ENCODE measurements at places on chromosomes 3 and 15.
A peak's percentile ranks its signal among the peaks of the same experiment; 100 is the strongest.

DNA sequence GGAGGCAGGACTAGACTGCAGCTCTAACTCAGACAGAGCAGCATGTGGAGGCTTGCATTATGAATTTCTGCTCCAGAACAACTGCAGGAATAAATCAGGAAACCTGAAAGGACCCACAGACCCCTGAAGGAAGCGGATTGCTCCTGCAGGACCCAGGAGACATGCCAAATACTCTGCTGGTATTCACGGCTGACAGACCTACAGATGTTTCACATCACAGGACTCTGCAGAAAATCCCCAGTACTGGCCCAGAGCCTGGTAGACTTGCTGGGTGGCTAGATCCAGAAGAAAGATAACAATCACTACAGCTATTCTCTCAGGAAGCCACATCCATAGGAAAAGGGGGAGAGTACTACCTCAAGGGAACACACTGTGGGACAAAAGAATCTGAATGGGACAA lies 942.1 kb downstream of the AGBL1 start:
- DNase-seq, result no peak

- no peak for DNase-seq
Measured at GRCh38 chr15:86505951-86506350, 426.3 kb downstream of the AGBL1 start.

DNA sequence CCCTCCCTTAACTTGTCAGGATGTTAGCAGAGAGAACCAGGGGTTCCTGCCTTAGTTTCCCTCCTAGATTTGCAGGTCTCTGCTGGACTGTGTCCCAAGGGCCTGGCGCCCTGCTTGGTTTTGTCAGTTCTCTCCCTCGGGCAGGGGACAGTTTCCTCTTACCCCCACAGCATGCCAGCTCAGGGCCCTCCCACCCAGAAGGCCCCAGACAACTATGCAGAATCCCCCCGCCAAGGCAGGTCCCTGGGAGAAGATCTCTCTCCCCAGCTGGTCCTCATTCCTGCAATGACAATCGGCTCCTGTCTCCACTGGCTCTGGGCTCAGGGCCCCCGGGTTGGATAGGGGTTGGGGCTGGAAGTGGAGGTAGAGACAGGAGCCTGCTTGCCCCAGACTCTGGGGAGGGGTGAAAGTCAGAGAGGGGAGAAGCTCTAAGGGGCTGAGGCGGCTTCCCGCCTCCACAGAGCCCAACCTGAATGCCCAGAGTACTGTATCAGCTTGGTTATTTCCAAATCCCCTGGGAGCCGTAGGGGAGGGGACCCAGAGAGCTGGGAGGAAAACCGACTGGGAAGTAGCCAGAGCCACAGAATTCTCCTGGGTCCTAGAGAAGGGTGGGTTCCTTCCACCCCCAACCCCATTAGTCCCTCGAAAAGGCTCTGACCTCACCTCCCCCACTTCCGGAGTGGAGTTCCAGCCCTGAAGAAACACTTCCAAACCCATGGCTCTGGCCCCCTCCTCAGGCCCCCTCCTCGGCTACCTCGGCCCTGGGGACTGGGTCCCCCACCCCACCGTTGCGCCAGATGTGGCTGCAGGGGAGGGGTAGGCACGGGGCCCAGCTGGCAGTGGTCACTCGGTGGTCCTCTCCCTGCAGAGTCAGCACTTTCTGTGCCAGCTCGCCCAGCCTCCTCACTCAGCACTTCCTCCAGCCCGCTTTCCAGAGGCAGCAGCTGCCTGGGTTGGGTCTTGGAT lies 3.8 kb upstream of the LOXL1 start:
- no peak for DNase-seq

DNA sequence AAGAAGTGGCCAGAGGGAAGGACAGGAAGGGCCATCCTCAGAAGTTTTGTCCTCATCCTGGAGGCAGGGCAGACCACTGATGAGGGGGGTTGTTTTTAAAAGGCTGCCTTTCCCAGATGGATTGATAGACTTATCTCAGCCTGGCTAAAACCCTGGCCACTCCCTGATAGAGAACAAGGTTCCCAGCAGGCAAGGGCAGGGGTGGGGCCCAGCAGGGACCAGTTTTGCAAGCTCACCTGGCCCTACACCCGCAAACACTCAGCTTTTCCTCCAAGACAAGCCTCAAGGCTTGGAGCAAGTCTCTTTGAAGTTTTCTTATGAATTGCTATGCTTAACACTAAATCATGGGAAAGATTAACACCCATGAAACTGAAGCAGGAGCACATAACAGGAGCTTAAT lies 9.1 kb downstream of the LIPC start:
- no peak for DNase-seq

GRCh38 chr3:102092617-102093466 lies 243.5 kb downstream of the NFKBIZ start:
- DNase-seq, result no peak

DNA sequence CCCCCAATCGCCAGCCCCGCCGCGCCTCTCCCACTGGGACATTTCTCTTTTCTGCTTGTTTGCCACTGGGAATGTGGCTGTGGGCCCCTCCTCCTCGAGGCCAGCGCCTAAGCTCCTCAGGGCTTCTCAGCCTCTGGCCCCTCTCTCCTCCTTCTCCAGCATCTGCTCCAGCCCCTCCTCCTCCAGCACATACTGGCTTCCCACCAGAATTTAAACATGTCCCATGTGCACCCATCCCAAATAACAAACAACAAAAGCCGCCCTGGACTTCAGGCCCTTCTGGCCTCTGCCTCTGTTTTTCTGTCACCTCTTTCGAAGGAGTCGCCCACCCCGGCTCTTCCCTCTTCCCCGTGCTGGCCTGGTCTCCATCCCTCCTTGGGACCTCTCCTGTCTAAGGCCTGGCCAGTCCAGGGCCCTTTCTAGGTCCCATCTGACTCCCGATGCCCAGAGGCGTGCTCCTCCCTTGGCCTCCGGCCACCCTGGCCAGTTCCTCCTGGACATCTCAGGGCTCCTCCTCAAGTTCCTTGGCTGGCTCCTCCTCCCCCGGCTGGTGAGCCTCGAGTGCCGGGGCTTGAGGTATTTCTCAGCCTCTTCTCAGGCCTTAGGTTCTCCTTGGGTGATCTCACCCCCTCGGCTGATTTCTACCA lies 94.6 kb upstream of the SLC6A6 start:
- DNase-seq, result no peak

DNA sequence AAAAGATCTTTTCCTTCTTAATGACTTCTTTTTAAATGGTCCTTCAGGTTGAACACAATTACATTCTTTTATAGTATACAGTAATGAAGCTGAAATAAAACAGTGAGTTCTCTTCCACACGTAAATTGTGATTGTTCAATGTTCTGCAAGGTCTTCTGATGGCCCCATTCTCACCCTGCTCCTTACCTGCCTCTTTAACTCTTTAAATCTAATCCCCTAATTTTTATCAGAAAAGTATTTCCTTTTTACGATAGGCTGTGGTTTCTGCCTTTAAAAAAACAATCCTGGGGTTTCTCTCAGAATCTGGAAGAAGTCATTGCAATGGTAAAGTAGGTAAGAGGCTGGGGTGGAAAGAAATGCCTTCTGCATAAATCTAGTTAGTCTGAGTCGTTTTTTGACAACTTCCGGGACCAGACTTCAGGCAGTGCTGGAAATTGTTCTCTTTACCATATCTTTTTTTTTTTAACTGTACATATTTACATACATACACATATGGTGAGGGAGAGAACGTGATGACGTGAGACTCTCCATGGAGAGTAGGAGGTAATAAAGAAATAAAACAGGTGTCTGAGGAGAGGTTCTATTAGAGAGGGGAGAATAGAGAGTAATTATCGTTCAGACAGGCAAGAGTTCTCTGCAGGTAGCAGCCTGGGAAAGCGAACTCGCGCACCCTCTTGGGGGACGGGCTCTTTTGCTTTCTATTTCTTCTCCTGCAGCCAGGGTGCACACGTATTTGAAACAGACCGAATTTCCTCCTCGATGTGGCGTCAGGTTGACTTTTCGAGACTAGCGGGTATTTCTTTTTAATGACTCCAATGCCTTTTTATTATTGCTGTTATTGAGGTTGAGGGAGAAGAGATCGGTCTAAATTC lies at the start of gene SIDT1:
TSS of gene SIDT1 (plus strand) at position 730 of the 872 bp plus-strand sequence. CDS start 467 bp downstream, outside the sequence.
- DNase-seq, result peak; percentile 78

- no peak for DNase-seq
Measured at GRCh38 chr15:34031987-34032760, 6.8 kb downstream of the AVEN start.

GRCh38 chr3:151120409-151120808 lies 34.9 kb downstream of the MED12L start:
- DNase-seq, result no peak

GRCh38 chr3:44105571-44105970 lies 136.1 kb upstream of the TOPAZ1 start:
- DNase-seq, result no peak

- DNase-seq, result peak; percentile 18
Measured at GRCh38 chr3:141409940-141410241, 41.6 kb downstream of the ZBTB38 start.

GRCh38 chr3:196440696-196441095 lies 8.5 kb upstream of the UBXN7 start:
- DNase-seq, result no peak

GRCh38 chr3:146746190-146746589 lies 141.0 kb upstream of the PLSCR5 start:
- no peak for DNase-seq

DNA sequence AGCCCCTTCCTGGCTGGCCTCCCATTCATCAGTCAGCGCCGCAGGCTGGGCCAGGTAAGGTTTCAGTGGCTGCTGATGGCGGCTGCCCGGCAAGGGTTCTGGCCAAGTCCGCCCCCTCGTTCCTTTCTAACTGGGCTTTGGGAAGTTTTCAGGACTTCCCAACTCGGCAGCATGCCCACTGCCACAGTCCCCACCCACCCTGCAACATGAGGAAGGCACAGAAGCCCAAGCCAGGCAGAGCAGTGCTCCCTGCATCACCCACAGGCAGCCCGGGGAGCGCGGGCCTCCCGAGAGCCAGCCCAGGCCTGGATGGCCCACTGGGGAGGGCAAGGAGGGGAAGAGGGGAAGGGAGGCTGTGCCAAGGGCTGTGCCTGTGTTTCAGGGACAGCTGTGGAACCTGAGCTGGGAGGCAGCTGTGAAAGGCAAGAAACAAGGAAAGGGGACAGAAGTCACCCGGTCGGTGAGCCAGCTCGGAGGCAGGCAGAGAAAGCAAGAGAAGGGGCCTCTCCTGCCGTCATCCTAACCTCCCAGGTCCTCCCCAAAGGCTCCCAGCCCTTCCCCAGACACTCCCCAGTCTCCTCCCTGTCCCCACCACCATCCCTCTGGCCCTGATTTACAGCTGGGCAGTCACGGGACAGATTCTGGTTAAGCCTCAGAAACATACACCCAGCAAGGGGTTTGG lies 73.9 kb downstream of the CPN2 start:
- DNase-seq, result no peak

DNA sequence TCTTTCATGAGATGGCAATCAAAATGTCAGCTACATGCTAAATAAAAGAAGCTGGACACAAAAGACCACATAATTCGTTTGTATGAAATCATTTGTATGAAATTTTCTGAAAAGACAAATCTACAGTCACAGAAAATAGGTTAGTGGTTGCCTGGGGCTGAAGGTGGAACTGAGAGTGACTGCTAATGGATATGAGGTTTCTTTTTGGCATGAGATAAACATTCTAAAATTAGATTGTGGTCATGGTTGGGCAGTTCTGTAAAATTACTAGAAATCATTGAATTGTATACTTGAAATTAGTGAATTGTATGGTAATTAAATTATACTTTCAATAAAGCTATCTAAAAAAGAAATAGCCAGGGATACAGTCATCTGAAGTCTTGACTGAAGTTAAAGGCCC lies 2.7 kb upstream of the DMXL2 start:
- DNase-seq, result no peak

DNA sequence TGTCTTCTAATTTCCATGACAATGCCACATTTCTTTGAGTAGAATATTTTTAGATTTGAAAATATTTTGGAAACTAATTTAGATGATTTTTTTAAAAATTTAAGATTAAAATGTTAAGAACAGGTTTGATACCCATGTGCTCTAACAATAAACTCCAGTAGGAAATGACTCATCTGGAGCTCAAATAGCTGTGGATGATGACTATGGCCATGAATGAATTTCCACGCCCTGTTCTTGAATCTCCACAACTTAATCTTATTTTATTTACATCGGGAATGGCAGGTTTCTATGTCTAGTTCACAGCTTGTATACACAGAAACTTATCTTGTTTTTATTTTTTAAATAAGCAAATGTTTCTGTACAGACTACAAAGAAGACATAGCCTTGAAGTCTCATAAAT lies 726.8 kb downstream of the NAALADL2 start:
- no peak for DNase-seq

DNA sequence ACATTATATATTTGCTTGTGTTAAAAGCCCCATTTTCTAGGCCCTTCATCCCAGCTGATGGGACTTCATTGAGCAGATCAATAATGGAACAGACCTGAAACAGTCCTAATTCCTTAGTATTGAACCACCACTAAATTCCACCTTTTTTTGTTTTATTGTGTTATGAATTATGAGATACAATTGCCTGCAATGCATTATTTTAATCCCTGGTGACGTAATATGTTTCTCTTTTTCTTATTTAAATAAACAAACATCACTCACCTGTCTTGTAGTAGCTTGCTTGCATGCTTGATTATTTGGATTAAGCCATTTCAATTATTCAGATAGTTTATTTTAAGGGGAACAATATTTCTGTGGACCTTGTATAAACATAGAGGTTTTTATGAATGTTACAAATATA lies 40.7 kb upstream of the GMNC start:
- no peak for DNase-seq

GRCh38 chr3:161409069-161409468 lies 37.8 kb upstream of the SPTSSB start:
- peak; percentile 37 for DNase-seq

GRCh38 chr3:24145981-24146822 lies 201.1 kb downstream of the NR1D2 start:
- no peak for DNase-seq

- no peak for DNase-seq
Measured at GRCh38 chr3:128488636-128488990, 4.4 kb downstream of the GATA2 start.

- DNase-seq, result no peak
Measured at GRCh38 chr3:134462331-134462941, 23.3 kb downstream of the ANAPC13 start.

DNA sequence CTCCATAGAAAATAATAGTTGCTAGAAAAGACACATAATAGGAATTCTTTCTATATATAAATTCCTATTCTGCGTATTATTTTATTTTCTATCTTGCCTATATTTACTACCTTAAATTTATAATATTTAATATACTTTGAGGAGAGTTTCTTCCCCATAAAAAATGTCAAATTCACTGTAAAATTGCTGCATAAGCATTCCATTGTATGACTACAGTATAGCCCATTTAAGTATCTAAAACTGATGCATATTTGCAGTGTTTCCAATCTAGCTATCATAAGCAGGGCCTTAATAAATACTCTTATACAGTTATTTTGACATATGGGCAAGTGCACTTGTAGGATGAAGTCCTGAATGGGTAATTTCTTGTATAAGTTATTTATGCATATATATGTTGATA lies 1088.6 kb upstream of the EPHA6 start:
- no peak for DNase-seq

- DNase-seq, result no peak
Measured at GRCh38 chr15:60326343-60326742, 71.4 kb downstream of the ANXA2 start.

DNA sequence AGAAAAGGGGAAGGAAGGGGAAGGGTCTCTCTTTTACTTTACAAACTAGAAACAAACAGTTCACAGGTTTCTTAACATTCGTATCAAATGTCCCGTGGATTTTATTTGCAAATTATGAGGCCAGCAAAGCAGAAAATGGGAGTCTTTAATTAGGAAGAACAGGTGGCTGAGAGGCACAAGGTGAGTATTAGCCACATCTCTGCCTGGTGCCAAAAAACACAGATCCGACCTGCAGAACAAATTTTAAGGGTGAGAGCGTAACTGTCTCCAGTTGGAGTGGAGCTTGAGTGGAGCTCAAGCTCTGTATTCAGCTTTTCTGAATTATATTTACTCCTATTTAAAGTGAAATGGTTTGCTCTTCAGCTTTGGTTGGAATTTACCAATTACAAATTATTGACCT lies 1004.9 kb downstream of the FHIT start:
- DNase-seq, result no peak
